ENCODE measurements at places on chromosomes 16 and 17. TPM values are rescaled to one million over a fixed set of nuclear protein-coding genes. Genes with fewer than 3 reads are reported as not detected.

RPRML gene
- total RNA-seq: 1.4 TPM

IL21R gene
- total RNA-seq: not detected

TMC7 gene
- 0.41 TPM for total RNA-seq

TBC1D3C gene
- total RNA-seq: not detected

CACNG1 gene
- total RNA-seq: not detected

SLFN13 gene
- total RNA-seq: 19.3 TPM

SLC46A1 gene
- total RNA-seq: 4.4 TPM

NPIPB9 gene
- not detected for total RNA-seq

NXPH3 gene
- total RNA-seq: 20.2 TPM

UQCRC2 gene
- 179 TPM for total RNA-seq

GGA2 gene
- 39.8 TPM for total RNA-seq

FAM171A2 gene
- total RNA-seq: 1.5 TPM

CRK gene
- total RNA-seq: 84.5 TPM

C1QTNF8 gene
- not detected for total RNA-seq

ABCA3 gene
- 4.9 TPM for total RNA-seq

Data from sigmoid colon (tissue), 7 donors.